ENCODE measurements at places on chromosomes 13 and 19.

- DNase-seq = no peak
Observed at GRCh38 chr13:23567906-23568460, 2.2 kb upstream of the TNFRSF19 start.

DNA sequence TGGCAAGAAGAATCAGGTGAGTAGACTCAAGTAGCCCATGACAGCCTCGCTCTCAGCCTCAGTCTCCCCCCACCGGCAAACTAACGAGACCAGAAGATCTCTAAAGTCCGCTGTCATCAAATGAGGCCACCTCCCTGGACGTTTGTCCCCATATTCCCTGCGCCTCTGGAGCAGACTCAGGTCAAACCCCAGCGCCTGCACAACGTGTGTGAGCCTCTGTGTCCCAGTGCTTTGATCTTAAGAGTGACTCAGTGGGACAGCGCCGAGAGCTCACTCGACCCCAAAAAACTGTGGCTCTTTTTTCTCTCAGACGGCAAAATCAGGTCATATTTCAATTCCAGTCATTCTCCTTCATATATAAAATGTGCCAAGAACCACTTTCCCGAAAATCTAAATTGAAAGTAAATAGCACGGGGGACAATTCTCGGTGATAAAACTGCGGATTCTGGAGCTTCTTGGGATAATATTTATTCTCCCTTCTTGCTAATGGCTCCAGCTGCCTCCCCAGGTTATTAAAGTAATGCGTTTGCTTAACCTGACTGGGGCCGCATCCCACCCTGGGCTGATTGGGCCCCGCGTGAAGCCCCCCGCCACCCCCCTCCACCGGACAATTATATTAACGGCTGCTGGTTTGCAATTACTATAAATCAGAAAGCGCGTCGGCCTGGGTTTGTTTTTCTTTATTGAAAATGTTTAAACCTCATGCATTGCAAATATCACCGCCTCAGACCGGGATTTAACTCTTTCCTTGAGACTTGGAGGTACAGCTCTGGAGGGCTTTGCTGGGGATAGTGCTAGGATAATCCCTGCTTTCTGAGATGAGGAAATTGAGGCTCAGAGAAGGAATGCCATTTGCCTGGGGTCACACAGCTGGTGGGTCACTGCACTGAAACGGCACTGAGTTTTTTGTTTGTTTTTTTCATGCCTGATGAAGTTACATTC is 37.5 kb upstream of the ZNRF4 start:
- no peak for DNase-seq

DNA sequence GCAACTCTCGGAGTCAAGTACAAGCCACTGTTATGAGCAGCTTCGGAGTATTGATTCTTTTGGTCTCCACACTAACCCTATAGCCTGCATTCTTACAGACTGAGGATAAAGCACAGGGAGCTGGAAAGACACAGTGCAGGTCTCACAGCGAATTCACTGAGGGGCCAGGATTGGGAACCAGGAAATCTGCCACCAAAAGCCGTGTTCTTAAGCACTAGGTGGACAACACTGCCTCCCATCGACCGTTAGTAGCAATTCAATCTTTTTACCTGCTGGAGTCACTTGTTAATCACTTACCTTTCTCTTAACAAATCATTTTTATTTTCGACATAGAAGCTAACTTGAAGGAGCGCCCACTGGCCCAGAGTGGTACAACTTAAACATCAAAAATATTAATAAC is 6.3 kb downstream of the PMIS2 start:
- peak; percentile 39 for DNase-seq

- no peak for DNase-seq
Observed at GRCh38 chr13:99902657-99903056, 68.9 kb downstream of the ZIC5 start.

DNA sequence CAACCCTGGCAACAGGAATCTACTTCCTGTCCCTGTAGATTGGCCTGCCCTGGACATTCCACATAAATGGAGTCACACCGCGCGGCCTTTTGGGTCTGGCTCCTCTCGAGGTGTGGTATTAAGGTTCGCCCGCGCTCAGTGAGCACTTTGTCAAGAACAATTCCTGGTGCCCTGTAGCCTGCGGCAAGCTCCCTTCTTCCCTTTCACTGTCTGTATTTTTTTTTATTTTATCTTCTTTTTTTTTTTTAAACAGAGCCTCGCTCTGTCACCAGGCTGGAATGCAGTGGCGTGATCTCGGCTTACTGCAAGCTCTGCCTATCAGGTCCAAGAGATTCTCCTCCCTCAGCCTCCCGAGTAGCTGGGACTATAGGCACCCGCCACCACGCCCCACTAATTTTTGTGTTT is 28.3 kb downstream of the PEX11G start:
- no peak for DNase-seq

DNA sequence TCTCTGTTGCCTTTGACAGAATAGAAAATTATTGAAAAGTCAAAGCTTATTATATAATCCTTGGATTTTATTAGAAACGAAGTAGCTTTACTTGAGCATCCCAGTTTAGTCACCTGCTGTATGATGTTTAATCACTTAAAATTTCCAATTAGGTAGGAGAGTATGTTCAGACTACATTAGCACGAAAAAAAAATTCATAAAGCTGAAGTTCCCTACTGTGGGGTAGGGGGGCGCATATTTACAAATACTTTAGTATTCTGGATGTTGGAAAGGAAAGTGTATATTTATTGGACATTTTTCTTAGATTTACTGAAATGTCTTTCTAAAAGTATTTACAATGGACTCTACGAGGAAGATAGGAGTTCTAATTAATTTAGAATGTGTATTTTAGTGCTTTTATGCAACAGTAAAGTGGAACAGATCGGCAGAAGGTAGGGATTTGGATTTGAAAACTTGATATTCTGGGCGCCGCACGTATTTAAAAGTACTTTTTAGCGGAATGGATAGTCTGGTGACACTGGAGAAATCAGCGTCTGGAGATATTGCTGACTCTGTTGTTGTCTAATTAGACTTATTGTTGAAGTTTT is 1.9 kb downstream of the CDK8 start:
- no peak for DNase-seq

GRCh38 chr13:77535448-77535847 is at the start of gene SCEL:
Gene SCEL, plus strand, starts transcription at chr13:77535706. Its CDS starts 20,170 bp downstream, at chr13:77555876.
- no peak for DNase-seq

- no peak for DNase-seq
Observed at GRCh38 chr13:39330504-39330903, 272.5 kb downstream of the LHFPL6 start.

DNA sequence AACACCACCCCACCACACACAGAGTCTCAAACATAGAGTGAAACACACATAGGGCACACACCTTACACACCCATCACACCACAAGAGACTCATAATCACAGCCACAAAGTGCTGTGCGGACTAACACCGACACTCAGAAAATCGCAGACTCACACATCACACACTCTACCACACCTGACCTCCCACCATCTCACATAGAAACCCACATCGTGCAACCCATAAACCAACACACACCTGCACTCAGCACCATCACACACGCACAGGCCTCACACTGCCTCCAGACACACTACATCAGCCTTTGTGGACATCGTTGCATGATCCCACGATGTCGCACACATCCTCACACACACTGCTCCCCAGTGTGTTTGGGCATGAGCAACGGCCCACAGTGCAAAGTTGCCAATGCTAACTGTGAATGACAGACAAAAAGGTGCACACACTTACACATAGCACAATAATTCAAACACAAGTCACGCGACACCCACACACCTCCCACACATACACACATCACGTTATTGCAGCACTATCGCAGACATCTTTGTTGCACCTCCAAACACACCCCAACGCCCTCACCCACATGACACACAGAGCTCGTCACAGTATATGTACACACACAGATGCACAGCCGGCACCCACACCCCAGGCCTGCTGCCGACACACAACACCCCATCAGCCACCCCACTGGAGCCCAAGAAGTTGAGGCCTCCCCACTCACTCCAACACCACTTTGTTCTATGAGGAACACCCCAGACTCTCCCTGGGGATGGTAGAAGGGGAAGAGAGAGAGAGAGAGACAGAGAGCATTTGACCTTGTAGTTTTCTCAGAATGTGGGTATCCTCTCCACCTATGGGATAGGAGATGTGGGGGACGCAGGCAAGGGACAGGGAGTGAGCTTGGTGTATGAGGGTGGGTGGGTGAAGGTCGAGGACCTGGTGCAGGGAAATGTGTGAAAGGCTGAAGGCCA is 1.2 kb upstream of the ATP1A3 start:
- no peak for DNase-seq

DNA sequence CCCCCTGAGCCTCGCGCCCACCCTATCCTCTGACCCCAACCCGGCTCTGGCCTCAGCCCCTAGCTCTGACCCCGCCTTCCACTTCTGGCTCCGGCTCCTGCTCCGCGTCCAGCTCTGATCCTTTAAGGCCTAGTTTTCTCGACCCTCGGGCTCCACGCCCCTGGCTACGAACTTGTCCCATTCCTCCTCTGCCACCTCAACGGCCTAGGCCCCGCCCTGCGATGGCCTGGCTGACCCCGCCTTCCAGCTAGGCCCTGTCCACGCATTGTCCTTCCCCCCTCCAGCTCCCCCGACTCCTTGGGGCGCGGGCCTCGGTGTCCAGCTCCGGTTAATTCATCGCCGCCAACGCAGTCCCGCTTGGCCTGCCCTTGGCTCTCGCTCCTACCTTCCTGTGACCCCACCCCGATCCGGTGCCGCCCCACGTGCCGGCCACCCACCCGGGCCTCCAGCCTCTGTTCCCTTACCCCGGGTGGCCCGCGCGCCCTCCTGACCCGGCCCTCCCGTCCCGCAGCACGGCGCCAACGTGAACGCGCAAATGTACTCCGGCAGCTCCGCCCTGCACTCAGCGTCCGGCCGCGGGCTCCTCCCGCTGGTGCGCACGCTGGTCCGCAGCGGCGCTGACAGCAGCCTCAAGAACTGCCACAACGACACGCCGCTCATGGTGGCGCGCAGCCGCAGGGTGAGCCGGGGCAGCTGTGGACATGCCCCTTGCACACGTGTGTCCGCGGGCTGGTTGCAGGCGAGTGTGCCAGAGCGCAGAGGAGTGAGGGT is 9.4 kb downstream of the BCL3 start:
- DNase-seq = no peak

- no peak for DNase-seq
Observed at GRCh38 chr13:21997726-21998125, 326.9 kb downstream of the FGF9 start.

DNA sequence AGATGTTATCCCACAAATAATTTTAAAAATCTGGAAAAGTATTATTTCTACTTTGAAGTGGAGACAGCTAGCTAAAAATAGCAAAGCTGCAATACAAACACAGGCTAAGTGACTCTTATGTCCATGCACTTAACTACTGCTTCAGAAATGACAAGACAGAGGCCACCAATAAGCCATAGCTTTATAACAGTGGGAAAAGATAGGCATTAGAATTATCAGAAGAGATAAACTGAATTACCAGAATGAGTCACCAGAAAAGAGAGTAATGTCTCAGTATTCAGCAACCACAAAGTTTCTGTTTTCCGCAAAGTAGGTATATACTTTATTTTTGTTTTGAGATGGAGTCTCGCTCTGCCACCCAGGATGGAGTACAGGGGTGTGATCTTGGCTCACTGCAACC is 17.1 kb downstream of the CLN5 start:
- no peak for DNase-seq

- DNase-seq = no peak
Observed at GRCh38 chr13:42766016-42766415, 15.4 kb upstream of the FAM216B start.

Data from CD4-positive, alpha-beta T cell treated with Interleukin-1 beta for 1 hour (primary cell).